ENCODE measurements at places on chromosomes 4 and X.

- no peak for DNase-seq
These were observed 307.9 kb upstream of the F9 start for GRCh38 chrX:139222511-139223200.

- no peak for DNase-seq
These were observed 33.9 kb downstream of the RNF150 start for GRCh38 chr4:141099326-141099725.

GRCh38 chr4:36208893-36209473 lies 35.3 kb downstream of the ARAP2 start:
- no peak for DNase-seq

GRCh38 chr4:62080431-62080830 lies 880.3 kb downstream of the ADGRL3 start:
- DNase-seq, result no peak

- DNase-seq, result no peak
These were observed 119.7 kb downstream of the GASK1B start for GRCh38 chr4:158053086-158053485.

DNA sequence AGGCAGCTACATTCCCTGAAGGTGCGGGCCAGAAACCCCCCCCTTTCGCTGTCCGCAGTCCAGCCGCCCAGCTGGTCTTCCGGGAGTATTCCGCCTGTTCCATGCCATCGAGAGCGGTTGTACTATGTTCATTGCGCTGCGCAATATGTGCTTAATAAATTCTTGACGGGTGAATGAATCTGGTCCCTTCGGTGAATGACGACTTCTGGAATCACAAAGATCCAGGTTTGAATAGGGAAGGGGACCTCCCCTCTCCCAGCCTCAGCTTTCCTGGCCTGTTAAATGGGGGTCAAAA lies 777 bp upstream of the TFE3 start:
- no peak for DNase-seq

GRCh38 chr4:138408758-138409157 lies 166.6 kb upstream of the SLC7A11 start:
- no peak for DNase-seq

- no peak for DNase-seq
These were observed 156.4 kb upstream of the CXCL13 start for GRCh38 chr4:77449171-77449570.

DNA sequence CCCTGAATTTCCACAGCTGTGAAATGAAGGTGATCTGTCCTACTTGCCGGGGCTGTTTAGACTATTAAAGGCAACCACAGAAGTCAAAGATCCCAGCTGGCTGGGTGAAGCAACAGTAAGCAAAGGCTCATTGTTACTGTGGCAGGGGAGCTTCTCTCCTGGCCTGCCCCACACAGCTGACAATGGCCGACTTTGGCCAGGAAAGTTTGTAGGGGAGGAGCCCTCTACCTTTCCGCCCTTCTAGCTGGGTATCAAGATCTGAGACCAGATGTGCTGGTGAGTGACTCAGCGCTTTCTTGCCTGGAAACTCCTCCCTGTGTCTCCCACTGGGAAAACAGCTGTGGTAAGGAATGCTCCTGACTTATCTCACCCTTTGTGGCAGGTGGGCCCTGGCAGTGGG lies 21.1 kb downstream of the RASSF6 start:
- DNase-seq, result peak; percentile 10

DNA sequence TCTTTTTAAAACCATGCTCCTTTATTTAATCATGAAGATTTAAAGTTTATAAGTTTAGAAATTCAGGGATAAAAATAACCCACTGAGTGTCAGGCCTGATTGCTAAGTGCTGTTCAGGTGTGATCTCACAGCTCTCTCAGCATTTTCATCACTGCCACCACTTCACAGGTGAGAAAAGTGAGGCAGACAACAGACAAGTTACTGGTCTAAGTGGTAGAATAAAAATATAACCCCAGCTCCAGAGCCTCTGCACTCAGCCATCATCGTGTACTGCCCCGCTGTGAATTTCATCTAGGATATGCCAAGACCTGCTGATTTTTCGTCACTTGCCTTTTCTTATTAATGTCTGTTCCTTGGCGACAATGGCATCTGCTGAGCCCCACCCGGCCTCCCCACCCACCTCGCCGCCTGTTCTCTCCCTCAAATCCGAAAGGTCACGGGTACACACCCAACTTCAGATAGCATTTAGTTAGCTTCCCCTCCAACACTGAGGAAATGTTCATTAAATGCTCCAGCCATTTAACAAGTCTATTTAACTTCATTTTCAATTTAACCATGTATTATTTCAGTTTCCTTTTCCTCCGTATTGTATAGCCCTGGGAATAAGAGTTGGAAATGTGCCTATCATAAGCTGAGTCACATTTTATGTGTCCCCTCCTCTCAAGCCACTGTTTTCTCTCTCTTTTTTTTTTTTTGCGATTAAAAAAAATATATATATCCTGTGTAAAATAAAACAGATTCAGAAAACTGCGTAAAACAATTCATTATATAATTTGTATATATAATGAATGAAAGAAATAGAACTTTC lies 236.5 kb downstream of the CBR4 start:
- DNase-seq, result no peak

- DNase-seq, result no peak
These were observed 62.3 kb downstream of the IL1RAPL1 start for GRCh38 chrX:28649541-28649940.

- peak; percentile 92 for DNase-seq
These were observed 32.4 kb upstream of the MYOZ2 start for GRCh38 chr4:119103263-119103662.

DNA sequence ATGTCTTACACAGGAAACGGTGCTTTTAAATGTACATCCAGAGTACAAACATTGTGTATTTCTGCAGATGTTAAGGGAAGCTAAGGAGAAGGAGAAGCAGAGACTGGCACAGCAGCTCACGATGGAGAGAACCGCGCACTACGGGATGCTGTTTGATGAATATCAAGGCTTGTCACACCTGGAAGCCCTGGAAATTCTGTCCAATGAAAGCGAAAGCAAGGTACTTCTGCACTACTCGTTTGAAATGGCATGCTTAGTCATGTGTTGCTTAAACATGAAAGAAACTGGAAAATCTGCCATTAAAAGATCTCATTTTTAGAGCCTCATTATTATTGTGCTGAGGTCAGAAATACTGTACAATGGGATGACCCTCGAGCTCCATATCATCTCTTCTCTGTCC lies 47.2 kb downstream of the FAM114A1 start:
- no peak for DNase-seq

GRCh38 chrX:2451501-2452316 lies 49.1 kb downstream of the DHRSX start:
- DNase-seq, result no peak

- no peak for DNase-seq
These were observed 1.7 kb downstream of the UNC5C start for GRCh38 chr4:95546866-95547714.

DNA sequence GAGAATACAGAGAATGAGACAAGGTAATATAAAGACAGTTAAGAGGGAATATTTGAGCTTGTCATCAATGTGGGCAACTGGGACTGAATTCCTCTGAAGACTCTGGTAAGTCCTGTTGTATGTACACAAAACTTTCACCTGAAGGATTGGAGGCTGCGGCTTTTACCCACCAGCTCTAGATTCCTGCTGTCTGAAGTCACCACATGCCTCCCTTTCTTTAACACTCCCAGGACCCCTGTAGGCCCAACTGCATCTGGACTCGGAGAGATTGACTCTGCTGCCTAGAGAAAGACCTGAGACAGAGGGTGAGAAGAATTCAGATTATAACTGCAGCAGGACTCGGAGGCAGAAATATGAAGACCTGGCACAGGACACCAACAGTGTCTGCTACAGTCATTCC lies 1048.0 kb downstream of the PDHA2 start:
- no peak for DNase-seq

GRCh38 chr4:138686106-138686835 lies 329.3 kb upstream of the NOCT start:
- no peak for DNase-seq

GRCh38 chr4:16111533-16111932 lies 27.7 kb upstream of the PROM1 start:
- DNase-seq, result no peak

- DNase-seq, result peak; percentile 49
These were observed 5.7 kb upstream of the ZBTB33 start for GRCh38 chrX:120244735-120245498.

- no peak for DNase-seq
These were observed 103.6 kb downstream of the RTL3 start for GRCh38 chrX:78555401-78555980.

DNA sequence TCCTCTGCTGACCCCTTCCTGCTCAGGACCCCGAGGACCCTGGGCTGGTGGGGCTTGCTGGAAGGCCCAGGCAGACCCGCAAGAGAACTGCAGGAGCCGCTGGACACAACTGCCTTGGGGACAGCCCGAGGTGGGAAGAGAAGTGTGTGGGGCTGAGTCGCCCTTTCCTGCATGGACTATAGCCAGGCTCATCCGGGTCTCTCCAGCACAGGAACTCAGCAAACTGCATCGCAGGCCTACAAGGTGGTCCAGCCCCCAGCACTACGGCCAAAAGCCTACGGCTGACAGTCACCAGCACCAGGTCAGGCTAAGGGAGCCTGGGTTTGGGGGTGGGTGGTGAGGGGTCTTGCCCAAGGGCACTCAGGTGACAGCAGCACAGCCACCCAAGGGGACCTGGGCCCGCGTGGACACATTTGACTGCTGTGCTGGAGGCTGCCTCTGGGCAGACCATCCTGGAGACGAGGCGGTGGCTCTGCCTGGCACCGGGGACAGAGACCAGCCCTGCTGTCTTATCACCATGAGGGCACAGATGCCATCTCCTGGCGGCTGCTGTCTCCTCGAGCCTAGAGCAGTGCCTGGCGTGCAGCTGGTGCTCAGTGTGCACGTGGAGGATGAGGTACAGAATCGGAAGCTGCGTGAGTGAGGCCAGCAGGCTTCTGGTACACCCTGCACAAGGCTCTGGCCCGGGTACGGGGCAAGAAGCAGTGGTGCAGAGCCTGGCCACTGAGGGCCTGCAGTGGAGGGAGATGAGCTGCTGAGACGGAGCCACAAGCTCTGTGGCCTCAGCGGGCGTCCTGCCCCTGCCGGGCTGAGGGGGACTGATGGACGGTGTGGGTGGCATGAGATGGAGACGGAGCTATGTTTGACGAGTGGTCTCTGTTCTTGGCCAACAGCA lies 15.1 kb downstream of the LRPAP1 start:
- DNase-seq, result no peak

DNA sequence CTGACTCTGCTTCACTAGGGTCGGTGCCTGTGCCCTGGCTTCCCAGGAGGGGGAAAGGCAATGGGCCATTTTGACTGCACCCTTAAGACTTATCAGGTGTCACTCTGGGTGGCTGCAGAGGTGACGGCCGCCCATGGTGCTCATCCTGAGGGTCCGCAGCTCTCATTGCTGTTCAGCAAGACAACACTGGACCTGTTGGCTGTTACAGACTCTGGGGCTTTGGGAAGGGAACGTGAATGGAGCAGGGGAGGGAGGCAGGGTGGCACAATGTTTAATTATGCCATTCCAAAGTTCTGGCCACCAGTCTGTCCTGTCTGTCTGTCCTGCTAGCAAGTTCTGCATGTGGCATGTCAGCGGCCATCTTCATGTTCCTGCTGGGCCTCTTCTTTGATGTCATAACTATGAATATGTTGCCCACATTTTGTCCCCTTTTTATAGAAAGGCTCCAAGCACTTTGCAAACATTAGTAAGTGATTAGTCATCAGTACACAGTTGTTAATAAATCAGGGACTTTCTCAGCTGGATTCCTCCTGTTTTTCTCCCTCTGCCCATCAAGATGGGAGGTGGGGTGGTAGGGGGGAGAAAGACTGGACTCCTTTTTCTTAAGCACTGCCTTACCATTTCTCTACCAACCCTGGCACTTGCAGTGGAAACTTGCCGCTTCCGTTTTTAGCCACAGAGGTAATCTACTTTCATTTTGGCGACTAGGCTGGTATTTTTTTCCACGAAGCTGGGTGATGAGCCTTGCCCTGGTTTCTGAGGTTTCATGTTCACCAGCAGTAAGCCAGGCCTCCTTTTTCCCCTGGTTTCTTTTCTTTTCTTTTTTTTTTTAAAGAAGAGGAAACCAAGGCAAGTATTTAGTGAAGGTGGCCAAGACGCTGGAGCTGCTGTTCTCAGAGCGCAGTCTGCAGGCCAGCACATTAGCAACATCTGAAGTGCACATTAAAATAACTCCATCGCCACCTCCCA lies 88.6 kb upstream of the TRIM2 start:
- DNase-seq, result no peak

GRCh38 chr4:82293304-82293703 lies 80.5 kb downstream of the HNRNPD start:
- DNase-seq, result no peak

- DNase-seq, result no peak
These were observed 12.1 kb downstream of the ARMCX6 start for GRCh38 chrX:101605728-101606127.

GRCh38 chr4:92658318-92658717 lies 354.6 kb downstream of the GRID2 start:
- DNase-seq, result no peak

- no peak for DNase-seq
These were observed 19.9 kb downstream of the AR start for GRCh38 chrX:67563469-67564448.

- no peak for DNase-seq
These were observed 41.0 kb downstream of the MID1 start for GRCh38 chrX:10579112-10580011.

GRCh38 chr4:178423366-178423765 lies 981.1 kb upstream of the AGA start:
- no peak for DNase-seq

GRCh38 chrX:968148-968965 lies 244.1 kb downstream of the CRLF2 start:
- DNase-seq, result no peak

DNA sequence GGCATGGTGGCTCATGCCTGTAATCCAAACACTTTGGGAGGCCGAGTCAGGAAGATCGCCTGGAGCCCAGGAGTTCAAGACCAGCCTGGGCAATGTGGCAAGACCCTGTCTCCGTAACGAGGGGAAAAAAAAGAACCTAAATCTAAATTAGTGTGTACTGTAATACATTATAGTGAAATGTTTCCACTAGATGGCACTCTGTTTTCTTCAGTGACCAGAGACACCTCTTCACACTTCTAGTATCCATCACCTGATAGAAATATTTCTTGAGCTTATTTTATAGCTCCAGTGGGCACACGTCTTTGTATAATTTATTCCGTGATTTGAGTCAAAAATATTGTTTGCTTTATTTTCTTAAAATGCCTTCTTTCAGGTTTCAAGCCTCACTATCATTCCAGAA lies 600.9 kb upstream of the DIPK2B start:
- DNase-seq, result no peak

- no peak for DNase-seq
These were observed 34.1 kb upstream of the TMPRSS11F start for GRCh38 chr4:68163754-68164153.

DNA sequence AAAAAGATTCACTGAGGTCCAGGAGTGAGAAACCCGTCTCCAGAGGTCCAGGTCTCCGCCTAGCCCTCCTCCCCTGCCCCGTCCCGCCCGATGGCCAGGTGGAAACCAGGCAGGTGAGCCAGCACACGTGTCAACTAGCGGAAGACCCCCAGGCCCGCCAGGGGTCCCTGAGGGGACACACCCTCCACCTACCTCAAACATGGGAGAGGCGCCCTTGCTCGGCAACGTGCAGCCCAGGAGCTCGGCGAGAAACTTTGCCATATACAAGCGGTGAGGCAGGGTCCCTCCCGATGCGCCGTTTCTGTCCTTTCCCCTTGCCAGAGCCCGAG lies 330.0 kb downstream of the HNRNPD start:
- no peak for DNase-seq

GRCh38 chr4:88109123-88109881 lies 49.1 kb downstream of the ABCG2 start:
- no peak for DNase-seq

Measured in AG09319 (cell line).